Stimulated activated CD8-positive, alpha-beta memory T cell treated with anti-CD3 and anti-CD28 coated beads, Interleukin-15, amount 100 ng/mL, for 4 hours (primary cell): ENCODE measurements at places on chromosomes 7 and 10.

DNA sequence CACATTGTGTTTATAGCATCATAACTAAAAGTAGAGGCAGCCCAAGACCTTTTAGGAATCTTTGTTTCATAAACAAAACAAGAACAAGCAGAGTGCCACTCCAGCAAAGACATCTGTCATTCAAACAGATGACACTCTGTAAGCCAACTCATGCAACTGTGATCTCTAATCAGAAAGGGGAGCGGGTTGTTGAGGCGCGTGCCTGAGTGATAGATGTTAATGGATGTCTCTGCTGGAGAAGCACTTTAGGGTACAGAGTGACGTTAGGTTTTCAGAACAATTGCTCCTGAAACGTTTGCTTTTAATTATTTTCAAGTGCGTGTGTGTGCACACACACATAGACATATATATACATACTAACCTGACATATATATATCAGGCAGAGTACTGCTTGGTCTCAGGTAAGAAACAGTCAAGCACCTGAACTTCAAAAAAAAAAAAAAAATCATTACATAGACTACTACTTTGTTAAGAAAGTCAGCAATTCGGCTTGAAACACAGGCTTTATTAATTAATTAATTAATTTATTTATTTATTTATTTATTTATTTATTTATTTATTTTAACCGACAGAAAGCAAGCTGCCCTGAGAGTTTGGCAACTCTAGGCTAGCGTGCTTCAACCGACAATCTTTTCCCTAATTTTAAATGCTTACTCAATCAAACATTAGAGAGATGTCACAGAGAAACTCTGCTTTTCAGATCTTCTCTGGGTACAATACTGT is 109.1 kb downstream of the POU6F2 start:
- DNase-seq: no peak

DNA sequence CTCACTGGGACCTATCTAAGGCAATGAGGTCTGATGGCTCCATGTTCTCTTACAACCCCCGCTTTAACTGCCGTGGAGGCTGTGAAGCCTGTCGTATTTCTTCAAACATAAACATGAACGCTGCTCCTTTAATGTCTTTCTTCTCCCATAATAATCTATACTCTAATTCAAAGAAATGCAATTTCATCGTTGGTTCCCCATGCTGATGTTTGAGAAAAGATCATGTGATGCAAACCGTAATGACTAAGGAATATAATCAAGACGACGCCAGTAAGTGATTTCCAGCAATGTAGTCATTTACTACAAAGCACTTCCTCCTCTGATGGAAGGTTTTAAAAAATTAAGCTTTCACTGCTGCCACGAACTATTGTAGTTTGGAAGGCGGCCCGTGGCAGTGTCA is 102.6 kb upstream of the NEBL start:
- no peak for DNase-seq

GRCh38 chr7:127798769-127799372 is 146.9 kb downstream of the SND1 start:
- no peak for DNase-seq

DNA sequence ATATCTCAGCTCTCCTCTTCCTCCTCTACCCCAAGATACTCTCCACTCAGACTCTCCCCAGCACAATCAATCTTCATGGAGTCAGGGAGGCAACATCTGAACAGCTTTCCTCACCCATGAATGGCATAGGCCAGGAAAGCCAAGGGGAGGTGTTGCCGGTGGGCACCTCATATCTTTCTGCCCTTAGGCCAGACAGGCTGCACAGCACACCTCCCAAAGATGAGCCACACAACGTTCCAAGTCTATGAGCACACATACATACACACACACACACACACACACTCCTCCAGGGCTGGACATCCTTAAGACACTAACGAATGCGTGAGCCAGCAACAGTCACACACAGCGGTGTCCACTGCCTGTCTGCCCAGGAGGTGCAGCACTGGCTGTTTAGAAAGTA is 17.7 kb downstream of the COBL start:
- no peak for DNase-seq

DNA sequence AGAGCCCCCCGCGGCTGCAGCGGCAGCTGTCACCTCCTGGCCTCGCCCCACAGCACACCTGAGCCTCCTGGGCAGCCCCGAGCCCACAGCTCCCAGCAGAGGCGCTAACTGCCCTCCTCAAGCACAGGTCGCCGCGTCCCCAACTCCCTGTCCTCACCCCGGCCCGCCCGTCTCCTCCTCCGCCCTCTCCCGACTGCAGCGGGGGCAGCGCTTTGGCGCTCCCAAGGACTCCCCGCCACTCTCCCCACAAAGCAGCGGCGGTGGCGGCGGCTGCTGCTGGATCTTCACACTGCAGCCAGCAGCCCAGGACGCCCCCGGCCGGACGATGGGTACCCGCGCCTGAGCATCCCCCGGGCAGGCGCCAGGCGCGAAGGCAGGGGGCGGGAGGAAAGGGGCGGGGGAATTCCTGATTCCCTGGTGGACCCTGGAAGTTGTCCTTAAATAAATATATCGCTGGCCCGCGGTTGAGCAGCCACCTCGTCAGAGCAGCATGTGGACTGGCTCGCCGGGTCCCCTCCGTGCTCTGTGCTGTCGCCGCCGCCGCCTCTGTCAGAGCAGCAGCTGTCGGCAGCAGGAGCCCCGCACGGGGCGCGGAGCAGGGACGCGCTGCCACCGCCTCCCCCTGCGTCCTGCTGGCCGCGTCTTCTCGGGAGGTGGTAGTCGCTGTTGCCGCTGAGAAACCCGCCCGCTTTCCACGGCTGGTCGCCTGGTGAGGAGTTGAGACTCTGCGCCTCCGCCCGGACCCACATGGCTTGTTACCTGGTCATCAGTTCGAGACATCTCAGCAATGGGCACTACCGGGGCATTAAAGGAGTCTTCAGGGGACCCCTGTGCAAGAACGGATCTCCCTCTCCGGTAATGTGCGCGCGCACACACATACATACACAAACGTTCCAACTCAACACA is at the start of gene ZNF804B:
ZNF804B (plus strand) TSS at position 471 of the 906 bp plus-strand sequence; CDS start at position 748, 277 bp downstream.
- no peak for DNase-seq

GRCh38 chr10:73509695-73510094 is 13.9 kb upstream of the PPP3CB start:
- DNase-seq: no peak

DNA sequence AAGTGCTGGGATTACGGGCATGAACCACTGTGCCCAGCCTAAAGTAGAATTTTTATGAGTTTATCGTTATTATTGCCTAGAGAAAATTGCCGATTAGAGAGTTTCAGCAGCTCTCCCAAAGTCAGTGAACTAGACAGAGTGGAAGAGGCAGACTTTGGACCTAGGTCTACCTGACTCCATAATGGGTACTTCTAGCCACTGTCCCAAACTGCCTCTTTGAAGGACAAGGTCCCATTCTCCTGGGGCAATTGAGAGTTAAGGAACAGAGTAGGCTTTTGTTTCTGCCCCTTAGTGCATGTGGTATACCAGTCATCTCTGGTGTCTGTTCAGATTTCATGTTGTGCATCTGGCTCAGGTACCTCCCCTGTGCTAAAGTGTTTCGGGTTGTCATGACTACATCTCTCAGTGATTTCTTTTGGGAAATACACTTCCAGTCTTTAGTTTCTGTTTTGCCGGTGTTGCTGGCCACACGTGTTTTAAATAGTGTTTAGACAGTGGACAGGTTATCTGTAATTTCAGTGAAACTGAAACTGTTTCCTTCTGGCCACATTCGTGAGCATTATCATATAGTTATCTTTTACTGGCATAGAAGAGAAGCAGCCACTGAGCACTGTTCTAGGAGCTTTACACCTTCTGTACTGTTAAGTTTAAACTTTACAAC is 4.7 kb downstream of the TMEM236 start:
- no peak for DNase-seq

DNA sequence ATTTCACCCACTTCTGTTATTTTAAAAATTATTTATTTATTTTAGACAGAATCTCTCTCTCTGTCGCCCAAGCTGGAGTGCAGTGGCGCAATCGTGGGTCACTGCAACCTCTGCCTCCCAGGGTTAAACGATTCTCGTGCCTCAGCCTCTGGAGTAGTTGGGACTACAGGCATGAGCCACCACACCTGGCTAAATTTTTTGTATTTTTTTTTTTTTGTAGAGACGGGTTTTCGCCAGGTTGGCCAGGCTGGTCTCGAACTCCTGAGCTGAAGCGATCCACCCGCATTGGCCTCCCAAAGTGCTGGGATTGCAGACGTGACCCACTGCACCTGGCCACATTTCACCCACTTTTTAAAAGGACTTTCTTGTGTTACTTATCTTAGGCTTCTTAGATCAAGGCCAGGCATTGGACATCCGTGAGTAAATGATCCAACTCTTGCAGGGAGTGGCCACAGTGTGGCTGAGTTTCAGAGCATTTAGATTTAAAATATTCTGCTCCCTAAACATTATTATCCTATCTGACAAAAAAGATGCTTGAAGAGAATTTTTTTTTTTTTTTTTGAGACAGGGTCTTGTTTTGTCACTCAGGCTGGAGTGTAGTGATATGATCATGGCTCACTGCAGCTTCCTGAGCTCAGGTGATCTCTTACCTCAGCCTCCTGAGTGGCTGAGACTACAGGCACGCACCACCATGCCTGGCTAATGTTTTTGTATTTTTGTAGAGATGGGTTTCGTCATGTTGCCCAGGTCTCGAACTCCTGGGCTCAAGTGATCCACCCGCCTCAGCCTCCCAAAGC is 14.4 kb downstream of the SNX10 start:
- DNase-seq: no peak

DNA sequence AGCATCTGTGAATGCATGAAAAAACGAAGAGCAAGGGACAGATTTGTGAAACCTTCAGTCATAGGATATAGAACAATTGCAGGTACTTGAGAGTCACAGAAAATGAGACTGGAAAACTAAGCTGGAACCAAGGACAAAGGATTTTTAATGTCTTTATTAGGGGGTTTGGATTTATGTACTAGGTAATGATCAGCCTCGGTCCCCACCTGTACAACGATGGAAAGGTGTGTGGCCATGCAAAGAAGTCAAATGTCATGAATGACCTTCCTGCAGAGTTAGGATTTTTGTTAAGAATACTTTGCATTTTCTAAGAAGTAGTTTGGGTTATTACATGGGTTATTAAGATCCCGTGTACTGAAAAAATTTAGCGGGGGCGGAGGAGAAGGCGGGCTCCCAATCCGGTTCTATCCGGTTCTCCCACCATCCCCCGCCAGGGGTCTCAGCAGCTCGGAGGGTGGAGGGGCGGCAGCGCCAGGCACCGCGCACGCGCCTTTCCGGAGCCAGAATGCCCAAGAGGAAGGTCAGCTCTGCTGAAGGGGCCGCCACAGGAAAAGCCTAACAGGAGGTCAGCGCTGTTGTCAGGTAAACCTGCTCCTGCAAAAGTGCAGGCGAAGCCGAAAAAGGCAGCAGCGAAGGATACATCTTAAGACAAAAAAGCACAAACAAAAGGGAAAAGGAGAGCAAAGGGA is 327.5 kb upstream of the PLXDC2 start:
- DNase-seq: no peak

GRCh38 chr10:72146559-72147323 is 58.4 kb upstream of the SPOCK2 start:
- DNase-seq: no peak

- no peak for DNase-seq
Observed at GRCh38 chr7:23062452-23062851, 43.1 kb upstream of the KLHL7 start.

DNA sequence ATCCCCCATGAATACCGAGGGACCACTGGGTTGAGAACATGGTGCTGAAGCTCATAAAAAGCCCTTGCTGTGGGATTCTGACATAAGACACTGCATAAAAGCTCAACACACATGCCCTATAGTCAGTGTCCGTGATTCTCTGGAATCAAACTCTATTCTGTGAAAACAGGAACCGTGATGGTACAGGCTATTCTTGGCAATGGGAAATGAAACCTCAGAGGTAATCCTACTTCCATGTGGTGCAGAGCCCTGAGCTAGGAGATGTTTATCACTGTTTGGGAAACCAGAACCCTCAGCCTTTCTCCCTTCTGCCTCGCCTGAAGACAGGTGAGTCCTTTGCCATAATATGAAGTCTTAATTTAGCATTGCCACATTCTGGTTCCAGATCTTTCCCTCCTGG is 80.8 kb upstream of the PRSS1 start:
- no peak for DNase-seq

GRCh38 chr7:746155-747061 is 19.3 kb upstream of the PRKAR1B start:
- DNase-seq: no peak

GRCh38 chr10:78462176-78462575 is 428.5 kb downstream of the RPS24 start:
- DNase-seq: no peak

GRCh38 chr7:121957626-121958025 is 84.7 kb downstream of the PTPRZ1 start:
- DNase-seq: no peak

DNA sequence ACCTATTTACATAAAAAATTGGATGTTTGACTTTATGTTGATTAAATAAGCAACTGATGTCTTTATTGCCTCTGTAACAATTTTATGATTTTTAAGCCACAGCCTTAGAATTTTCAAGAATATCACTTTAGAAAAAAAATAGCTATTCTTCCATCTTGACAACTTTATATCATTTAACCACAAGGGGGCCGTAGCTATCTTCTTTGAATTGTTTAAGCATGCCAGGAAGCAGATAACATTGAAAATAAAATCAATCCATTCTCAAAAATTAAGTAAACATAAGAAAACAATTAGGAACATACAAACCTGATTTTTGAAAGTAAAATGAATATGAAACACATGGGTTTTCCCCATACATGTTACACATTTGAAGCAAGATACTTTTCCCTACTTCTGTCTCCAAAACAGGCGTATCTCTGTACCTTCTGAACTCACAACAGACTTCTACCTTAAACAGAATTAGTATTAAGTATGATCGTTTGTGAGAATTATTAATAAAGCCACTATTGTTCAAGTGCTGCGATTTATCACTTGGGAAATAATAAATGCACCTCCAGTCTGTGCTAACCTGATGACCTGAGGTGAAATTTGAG is 209.0 kb downstream of the CACNA2D1 start:
- no peak for DNase-seq

- no peak for DNase-seq
Observed at GRCh38 chr10:654647-654996, 34.8 kb downstream of the DIP2C start.

DNA sequence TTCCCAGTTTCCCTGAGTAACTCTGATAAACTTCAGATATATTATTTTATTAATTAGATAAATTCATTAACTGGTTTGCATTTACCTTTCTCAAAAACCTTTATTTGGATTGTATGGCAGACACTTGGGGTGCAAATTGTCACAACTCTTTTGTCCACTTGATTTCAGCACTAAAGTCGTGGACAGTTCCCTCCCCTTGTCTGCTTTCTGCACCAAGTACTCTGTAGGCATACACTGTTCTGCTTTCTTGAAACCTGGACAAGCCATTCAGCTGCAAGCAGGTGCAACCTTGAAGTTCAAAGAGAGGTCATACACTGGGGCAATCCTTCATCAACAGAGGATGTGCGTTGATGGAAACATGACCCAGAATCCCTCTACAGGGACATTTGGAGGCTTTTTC is 162.9 kb downstream of the ARL5B start:
- no peak for DNase-seq
